ENCODE measurements at places on chromosomes 1 and 21. TPM values are rescaled to one million over a fixed set of nuclear protein-coding genes. Genes with fewer than 3 reads are reported as not detected.

CLCNKA gene
- total RNA-seq: not detected

HSPG2 gene
- total RNA-seq: 9.4 TPM

NUF2 gene
- 1.3 TPM for total RNA-seq

BRINP2 gene
- not detected for total RNA-seq

DR1 gene
- 62.7 TPM for total RNA-seq

IFNLR1 gene
- total RNA-seq: 2.6 TPM

MRAP gene
- not detected for total RNA-seq

CSF1 gene
- 125 TPM for total RNA-seq

PDE9A gene
- total RNA-seq: 14.7 TPM

HRNR gene
- not detected for total RNA-seq

GJA9 gene
- not detected for total RNA-seq

S100A9 gene
- 9.4 TPM for total RNA-seq
